GM19239 (cell line): ENCODE measurements at places on chromosomes 11 and 22.

DNA sequence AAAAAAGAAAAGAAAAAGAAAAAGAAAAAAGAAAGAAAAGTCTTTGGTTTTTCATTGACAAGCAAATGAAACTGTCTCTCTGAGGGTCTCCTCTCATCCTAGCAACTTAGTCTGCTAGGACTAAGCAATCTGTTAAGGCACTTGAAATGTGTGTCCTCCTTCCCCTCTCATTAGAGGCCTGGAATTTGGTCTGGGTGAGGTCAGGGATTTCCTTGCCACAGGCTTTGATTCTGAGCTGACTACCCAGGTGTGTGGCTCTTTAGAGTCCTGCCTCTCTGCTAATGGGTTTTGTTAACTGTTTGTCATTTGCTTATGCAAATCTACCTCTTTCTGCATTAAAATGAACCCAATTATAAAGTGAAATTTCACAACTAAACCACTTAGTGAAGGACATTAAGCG is 18.3 kb upstream of the PKNOX2 start:
- no peak for DNase-seq

DNA sequence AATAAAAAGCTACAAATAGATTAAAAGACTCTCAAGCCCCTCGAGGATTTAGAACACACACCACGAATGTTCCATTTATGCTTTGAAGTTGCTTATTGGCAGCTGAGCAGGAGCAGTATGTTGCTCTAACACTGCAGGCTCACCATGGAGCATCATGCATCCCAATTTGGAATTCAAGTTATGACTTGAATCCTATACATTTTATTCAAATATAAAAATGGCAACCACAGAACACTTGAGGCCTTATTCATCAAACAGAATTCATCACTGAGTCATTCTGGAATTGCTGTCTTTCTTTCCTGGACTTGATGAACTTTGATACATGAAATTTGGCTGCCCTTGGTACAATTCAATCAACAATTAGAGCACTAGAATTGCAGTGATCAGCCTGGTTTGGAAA is 24.5 kb upstream of the BLID start:
- DNase-seq = no peak

- DNase-seq = no peak
Measured at GRCh38 chr22:32579529-32580220, 105.1 kb downstream of the FBXO7 start.

GRCh38 chr11:41323446-41323845 is 136.0 kb downstream of the LRRC4C start:
- no peak for DNase-seq

- no peak for DNase-seq
Measured at GRCh38 chr11:131409345-131409744, 38.9 kb downstream of the NTM start.

DNA sequence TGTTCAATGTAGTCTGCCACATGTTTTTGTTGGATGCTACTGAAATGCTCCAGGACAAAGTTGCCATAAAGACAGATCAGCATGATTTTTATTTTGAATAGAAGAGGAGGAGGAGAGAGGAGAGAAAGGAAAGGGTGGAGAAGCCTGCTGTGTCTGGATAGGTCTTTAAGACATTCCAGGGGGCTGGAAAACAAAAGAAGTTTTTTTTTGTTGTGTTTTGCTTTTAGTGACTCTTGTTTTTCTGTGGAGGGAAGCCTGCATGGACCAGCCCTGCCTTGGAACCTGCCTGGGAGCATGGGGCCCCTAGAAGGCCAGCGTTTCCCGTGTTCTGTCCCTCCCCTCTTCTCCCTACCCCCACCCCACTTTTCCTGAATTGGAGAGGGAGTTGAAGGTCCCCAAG is 2.3 kb downstream of the TSPAN18 start:
- no peak for DNase-seq

- no peak for DNase-seq
Measured at GRCh38 chr11:35131886-35132285, 7.1 kb upstream of the CD44 start.

DNA sequence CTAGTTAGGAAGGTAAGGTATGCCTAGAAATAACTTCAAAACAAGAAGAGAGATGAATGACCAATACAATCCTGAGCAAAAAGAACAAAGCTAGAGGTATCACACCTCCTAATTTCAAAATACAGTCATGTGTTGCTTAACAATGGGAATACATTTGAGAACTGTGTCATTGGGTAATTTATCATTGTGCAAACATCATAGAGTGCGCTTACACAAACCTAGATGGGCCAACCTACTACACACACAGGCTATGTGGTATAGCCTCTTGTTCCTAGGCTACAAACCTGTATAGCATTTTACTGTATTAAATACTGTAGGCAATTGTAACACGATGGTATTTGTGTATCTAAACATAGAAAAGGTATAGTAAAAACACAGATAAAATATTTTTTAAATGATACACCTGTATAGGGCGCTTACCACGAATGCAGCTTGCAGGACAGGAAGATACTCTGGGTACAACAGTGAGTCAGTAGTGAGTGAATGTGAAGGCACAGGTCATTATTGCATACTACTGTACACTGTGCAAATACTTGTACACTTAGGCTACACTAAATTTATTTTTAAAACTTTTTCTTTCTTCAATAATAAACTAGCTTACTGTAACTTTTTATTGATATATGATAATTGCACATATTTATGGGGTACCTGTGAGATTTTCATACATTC is 48.2 kb downstream of the STK33 start:
- DNase-seq = no peak

- DNase-seq = no peak
Measured at GRCh38 chr11:102347462-102348370, 702 bp downstream of the BIRC2 start.

- DNase-seq = no peak
Measured at GRCh38 chr11:85359859-85360258, 267.3 kb downstream of the DLG2 start.

- DNase-seq = no peak
Measured at GRCh38 chr11:13168271-13168670, 109.3 kb upstream of the BMAL1 start.

DNA sequence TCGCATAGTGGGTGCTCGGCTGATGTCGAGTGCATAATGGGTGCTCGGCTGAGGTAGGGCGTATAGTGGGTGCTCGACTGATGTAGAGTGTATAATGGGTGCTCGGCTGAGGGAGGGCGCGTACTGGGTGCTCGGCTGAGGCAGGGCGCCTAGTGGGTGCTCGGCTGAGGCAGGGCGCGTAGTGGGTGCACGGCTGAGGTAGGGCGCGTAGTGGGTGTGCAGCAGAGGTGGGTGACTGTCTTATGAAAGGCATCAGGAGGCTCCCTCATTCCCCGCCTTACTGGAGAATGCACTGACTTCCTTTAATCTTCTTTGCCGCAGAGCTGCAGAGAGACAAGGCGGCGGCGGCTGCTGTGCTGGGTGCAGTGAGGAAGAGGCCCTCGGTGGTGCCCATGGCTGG is 33.8 kb downstream of the ARHGAP8 start:
- DNase-seq = no peak

DNA sequence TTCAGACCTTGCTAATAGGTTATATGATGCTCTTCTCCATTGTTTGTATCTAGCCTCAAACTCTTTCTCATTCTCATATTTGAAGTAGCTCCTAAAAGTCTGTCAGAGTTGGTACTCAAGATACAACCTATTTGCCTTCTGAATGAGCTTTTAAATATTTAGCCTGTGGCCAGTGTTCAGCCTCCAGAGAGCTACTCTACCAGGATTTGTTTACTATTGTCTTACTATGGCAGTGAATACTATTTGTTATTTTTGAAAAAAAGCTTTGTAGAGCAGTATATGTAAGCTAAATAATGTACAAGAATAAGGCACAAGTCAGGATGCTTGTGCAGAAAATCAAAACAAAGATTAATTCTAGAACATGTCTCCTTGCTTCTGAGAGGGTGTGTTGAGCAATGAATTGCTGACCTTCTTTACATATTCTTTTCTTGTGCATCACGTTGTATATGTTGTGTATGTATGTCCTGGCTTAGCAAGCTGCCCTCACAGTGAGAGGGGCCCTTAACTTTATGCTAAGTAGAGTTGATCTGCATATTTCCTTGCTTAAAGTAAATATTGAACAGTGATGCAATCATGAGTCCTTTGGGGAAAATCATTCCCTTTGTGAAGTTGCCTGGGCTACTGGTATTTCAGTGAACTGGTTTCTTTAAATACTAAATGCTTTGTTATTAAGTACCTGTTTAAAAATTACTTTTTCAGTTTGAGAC is 438.0 kb downstream of the LUZP2 start:
- no peak for DNase-seq

DNA sequence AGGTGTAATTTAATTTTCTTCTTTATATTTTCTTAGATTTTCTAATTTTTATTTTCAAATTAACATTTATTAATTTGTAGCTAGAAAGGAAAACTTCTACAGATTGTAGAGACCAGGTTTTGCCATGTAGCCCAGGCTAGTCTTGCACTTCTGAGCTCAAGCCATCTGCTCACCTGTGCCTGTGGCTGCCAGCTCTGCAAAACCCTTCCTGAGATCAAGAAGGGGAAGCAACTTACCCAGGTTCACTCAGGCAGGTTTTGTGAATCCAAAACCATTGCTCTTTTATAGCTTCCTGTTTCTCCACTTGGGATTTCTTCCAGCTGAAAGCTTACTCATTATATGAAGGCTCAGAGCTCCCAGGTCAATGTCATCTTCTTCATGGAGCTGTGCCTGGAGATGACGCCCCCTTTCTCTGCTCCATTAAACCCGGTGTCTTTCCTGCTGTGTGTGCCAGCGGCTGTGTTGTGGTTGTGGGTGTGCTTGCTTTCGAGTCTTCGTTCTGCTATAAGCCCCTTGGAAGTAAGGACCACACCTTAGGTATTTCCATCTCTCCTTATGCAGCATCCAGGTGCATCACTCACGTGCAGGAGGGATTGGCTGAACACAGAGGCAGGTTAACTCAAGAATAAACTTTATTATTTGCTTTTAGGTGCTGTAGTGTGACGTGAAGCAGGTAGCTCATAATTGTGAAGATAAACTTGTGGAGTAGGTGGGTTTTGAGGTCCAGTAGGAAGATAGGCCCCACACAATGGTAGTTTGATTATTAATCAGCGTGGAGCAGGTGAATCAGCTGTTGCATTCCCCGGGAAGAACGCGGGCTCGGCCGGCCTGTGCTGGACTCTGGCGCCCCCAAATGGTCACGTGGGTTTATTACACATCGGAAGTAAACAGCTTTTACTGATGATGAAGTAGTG is 42.2 kb upstream of the INCENP start:
- peak; percentile 37 for DNase-seq

DNA sequence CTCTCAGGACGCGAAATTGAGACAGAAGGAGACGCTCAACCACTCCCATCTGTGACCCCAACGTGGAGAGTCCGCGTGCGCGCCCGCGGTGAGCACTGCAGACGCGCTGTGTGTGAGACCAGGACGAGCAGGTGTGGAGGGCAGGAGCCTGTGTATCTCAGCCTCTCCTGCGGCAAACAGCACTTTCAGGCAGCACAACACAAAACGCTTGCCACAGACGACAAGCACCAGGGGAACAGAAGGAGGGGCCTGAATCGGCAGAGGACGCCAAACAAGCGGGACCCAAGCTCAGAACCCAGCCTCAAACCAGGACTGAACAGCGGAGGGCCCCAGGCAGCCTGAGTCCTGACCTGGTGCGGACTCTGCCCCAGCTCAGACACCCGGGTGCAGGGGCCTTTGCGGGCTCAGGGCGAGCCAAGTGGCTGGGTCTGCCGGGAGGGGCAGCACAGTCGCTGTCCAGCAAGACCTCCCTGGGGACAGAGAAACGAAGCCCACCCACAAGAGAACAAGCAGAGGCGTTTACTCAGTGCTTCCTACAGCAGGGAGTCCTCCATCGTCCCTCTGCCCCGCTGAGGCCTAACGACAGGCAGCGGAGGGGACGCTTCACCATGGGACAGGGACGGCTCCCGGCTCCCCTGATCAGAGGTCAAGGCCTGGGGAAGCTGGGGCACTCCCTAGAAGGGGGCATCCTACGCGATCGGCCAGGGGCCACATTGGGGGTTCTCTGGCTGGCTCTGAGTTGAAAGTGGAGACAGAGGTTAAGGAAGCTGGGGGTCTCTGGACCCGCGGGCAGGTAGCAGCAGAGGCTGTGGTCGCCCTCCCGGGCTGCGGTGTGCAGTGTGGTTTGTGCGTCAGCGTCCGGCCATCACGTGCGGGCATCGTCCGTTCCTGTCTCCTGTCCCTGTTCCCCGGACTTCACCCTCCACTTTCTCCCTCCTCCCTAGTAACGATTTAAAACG is 560.8 kb downstream of the BRD1 start:
- no peak for DNase-seq

GRCh38 chr11:104964247-104964646 is 4.1 kb downstream of the CASP4 start:
- DNase-seq = no peak

DNA sequence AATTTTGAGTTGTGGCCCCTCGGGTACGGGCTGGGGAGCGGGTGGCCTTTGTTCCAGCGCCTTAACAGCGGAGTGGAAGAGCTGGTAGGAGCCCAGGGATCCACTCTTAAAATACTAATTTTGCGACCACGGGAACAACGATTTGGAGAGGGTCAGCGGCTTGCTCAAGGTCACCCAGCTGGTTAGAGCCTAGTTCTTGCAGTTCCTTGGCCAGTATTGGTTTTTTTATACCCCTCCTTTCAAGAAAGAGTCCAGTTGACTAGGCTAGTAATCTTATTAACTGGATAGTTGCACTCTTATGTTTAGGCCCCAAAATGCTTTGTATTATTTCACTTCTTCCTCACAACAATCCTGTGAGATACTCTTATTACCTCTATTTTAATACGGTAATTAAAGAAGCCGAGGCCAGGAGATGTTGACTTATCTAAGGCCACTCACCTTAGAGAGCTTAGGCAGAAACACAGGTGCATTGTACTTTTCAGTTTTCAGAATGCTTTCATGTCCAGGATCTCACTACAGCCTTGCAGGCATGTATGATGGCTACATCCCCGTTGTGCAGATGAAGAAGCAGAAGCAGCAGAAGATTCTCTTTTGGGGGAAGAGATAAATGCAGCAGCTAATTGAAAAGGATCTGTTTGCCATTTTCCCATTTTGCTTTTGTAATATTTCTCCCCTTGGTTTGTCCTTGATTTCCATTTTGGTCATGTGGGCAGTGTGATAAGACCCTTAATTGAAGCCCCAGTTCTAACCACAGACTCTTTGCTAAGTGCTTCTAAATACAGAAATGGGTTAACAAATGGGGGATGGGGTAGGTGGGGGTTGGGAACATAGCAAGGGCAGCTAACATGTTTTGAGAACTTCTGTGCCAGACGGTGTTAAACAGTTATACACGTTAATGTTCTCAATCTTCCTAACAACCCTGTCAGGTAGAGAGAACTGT is 1.4 kb downstream of the SREBF2 start:
- no peak for DNase-seq

DNA sequence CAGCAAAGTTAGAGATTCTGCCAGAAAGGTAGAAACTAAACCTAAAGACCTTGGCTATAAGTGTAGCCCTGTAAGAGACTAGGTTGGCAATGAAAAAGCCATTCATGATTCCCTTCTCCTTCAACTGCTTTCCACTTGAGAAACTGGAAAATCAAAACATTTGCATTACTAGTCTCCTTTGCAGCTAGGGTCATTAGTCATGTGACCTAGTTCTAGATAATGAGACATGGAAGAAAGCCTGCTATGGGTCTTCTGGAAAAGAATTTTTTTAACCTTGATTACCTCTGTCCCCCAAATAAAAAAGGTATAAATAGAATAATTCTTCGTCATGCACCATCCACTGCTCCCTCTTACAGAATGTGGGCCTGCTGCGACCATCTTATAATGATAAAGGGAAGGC is 80.1 kb downstream of the SOX6 start:
- DNase-seq = no peak

GRCh38 chr11:70802185-70802584 is 403.9 kb downstream of the CTTN start:
- no peak for DNase-seq
